ENCODE measurements at places on chromosomes 6 and 20.
A peak's percentile ranks its signal among the peaks of the same experiment; 100 is the strongest.

DNA sequence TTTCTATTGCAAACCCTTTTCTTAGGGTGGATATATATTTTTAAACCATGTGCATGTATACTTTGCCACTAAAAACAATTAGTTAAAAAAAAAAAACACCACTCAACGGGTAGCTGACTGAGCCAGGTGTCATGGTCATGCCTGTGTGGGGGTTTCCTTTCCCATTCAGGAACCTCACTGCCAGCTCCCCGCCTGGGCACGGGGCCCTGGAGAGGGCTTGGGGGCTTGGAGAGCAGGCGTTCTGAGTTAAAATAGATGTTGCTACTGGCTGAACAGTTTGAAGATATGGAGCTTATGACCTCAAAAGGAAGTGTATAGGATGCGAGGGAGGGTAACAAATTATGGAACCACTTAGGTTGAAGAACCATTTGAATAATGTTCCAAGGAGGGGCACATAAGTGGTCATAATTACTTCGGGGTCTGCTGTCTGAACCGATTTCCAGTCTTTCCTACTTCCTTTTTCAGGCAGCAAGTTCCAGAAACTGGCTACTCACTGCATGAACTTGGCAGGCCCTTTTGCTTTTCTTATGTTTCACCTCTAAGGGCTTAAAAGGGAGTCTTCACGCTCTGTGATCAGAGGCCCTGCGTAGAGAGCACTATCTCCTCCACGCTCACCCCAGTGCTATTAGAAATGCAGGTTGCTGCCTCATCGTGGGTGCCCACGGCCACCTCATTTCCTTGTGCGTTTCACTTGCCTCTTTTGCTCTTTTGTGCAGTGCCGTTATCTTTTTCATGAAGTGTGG is 9.9 kb downstream of the STX16 start:
- peak; percentile 34 for DNase-seq

DNA sequence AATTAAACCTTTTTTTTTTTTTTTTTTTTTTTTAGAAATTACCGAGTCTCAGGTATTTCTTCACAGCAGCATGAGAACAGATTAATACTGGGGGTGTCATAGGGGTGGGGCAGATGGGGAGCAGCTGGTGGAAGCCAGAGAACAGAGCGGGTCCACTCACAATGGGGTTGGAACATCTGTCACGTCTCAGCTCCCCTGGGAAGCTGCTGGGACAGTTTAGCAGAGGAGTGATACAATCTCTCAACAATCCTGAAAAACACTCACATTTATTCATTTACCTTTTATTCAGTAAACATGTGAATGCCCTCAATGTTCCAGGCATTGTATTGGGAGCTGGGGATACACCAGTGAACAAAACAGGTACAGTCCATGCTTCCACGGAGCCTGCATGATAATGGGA is 162.2 kb downstream of the SMOC2 start:
- DNase-seq, result no peak

DNA sequence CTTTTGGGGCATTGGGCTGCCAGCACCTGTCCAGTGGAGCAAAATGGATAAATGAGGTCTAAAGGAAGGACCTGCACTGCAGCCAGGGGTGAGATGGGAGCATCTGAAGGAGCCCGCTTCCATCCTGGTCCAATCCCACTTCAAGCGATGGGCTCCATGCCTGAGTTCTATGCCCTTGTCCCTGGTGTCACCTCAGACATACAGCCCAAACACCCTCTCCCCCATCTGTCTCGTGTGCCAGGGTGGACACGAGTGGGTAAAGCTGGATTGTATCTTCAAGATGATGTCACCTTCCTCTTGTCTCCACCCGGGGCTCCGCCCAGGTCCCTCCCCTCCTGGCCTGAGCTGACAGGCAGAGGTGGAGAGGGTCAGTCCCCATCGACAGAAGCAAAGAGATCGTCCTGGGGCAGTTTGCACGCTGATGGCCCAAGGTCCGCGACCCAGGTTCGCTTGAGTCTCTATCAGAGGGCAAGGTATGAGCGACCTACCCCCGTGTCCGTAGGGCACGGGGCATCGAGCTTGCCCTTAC is 544 bp downstream of the SMIM29 start:
- DNase-seq, result no peak

- no peak for DNase-seq
Measured at GRCh38 chr6:139027620-139028182, 844 bp upstream of the ABRACL start.

- no peak for DNase-seq
Measured at GRCh38 chr20:20706285-20706684, 6.2 kb downstream of the RALGAPA2 start.

- no peak for DNase-seq
Measured at GRCh38 chr6:131159578-131159977, 24.3 kb downstream of the AKAP7 start.

GRCh38 chr20:60513141-60513540 is 554.9 kb downstream of the CDH26 start:
- DNase-seq, result no peak

- no peak for DNase-seq
Measured at GRCh38 chr6:116176596-116176995, 50.7 kb upstream of the COL10A1 start.

GRCh38 chr6:45196121-45196520 is 132.0 kb upstream of the RUNX2 start:
- DNase-seq, result no peak

DNA sequence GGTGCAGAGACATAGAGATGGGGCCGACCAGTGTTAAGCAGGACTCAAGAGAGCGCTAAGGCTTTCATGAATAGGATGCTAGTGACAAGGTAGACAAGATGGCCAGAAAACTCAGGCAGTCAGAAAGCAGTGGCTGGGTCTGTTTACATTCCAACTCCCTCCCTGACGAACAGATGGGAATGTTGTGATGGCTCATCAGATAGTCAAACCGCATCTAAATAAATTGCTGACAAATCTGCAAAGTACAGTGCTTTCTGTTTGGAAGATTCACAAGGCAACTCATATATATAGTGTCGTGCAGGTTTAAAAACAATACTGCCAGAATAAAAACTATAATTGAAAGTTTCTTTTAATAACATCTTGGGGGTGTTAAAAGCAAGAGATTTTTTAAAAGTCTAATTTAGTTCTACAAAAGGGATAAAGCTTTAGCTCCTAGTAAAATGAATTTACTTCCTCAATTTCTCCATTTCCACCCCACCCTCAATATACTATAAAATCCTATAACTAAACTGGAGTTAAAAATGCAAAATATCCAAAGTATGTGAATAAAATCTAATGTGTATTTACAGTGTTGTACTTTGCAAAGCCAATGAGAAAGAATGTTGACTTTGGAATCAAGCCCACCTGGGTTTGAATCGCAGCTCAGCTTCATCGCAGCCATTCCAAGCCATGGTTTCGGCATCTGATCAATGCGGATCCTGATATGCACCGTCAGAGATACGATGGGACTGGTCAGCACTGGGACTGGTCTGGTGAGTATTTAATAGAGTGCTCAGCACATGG is 247.3 kb upstream of the PDE10A start:
- no peak for DNase-seq

DNA sequence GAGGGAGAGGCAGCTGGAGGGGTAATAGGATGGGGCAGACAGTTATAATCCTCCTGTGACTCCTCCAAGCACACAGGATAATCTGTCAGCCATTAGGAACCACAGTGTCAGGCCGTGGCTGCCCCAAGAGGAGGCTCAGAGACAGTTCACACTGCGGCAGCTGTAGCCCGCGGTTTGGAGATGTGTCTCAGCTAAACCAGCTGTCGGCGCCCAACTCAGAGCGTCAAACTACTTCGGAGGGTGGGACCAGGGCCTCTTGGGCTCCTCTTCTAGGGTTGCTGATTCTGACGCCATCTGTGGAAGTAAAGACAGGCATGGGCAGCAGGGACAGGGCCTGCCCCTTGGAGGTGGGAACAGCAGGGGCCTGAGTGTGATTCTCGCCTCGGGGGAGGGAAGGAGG is 309.8 kb downstream of the CDC5L start:
- no peak for DNase-seq

DNA sequence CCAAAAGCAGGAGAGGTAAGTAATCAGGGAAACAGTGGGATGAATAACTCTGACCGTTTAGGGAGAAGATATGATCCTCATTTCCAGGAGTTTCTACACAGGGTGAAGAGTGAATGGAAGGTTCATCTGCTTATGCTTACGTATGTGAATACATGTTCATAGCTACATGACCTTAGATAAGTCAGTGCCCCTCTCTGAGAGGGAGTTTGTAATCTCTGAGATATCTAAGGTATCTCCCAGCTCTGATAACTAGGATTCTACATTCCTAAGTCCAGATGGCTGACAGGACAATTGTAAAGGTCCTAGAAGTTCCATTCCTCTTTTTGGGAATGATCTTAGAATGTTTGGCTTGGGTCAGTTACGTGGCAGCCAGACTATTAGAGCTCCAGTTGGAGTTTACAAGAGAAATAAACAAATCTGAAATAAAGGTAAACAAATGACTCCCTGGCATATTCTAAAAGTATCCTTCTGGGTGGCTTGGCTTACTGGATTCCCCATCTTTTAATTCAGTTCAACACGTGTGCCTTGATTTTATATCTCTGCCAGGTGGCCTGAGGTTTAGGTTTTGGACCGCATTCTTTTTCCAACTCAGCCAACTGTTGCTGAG is 15.8 kb downstream of the PROCR start:
- DNase-seq, result no peak
